Placental pericyte (primary cell): ENCODE measurements at places on chromosomes 6 and 20. TPM values are rescaled to one million over a fixed set of nuclear protein-coding genes. Genes with fewer than 3 reads are reported as not detected.

NXT1 gene
- total RNA-seq: 17.5 and 32.6 TPM in 2 replicates

PACRG gene
- not detected in 2 replicates for total RNA-seq

SUMO4 gene
- 1.5 and 2.3 TPM in 2 replicates for total RNA-seq

ENPP5 gene
- 0.14 TPM in 1 of 2 replicates, not detected in the other for total RNA-seq

GMPR gene
- 6.6 and 37.9 TPM in 2 replicates for total RNA-seq

C6orf58 gene
- total RNA-seq: not detected in 2 replicates

MAN1A1 gene
- 55.0 and 131 TPM in 2 replicates for total RNA-seq

MAS1 gene
- total RNA-seq: not detected in 2 replicates

CRISP2 gene
- not detected in 2 replicates for total RNA-seq

UBE2C gene
- 1.8 and 71.3 TPM in 2 replicates for total RNA-seq

DLK2 gene
- total RNA-seq: 0.44 and 0.57 TPM in 2 replicates

OPRM1 gene
- total RNA-seq: not detected in 2 replicates

DEFB132 gene
- not detected in 2 replicates for total RNA-seq

SLC52A3 gene
- not detected in 2 replicates for total RNA-seq

CPXM1 gene
- total RNA-seq: 0.72 and 1.5 TPM in 2 replicates

IPCEF1 gene
- total RNA-seq: under 0.01 TPM in 1 of 2 replicates, not detected in the other

PI3 gene
- total RNA-seq: 0.44 TPM in 1 of 2 replicates, not detected in the other

C6orf52 gene
- total RNA-seq: not detected in 2 replicates

LST1 gene
- total RNA-seq: not detected in 2 replicates

TCF21 gene
- total RNA-seq: 1.7 and 10.3 TPM in 2 replicates

CTCFL gene
- total RNA-seq: under 0.01 TPM in 1 of 2 replicates, not detected in the other

NHLRC1 gene
- total RNA-seq: 2.0 and 2.4 TPM in 2 replicates

MRPL14 gene
- 24.3 and 42.5 TPM in 2 replicates for total RNA-seq

BMP7 gene
- not detected in 2 replicates for total RNA-seq

MYLK2 gene
- 0.57 TPM in 1 of 2 replicates, not detected in the other for total RNA-seq

RNF39 gene
- total RNA-seq: not detected in 2 replicates

TGM3 gene
- not detected in 2 replicates for total RNA-seq

SALL4 gene
- 0.29 and 0.88 TPM in 2 replicates for total RNA-seq

ASF1A gene
- total RNA-seq: 7.7 and 21.9 TPM in 2 replicates

CST9 gene
- not detected in 2 replicates for total RNA-seq

ADTRP gene
- 2.4 and 2.8 TPM in 2 replicates for total RNA-seq

TNXB gene
- total RNA-seq: 3.0 and 81.8 TPM in 2 replicates

SAMD3 gene
- 9.6 and 21.0 TPM in 2 replicates for total RNA-seq

CASS4 gene
- total RNA-seq: under 0.01 and 8.9 TPM in 2 replicates

AGPAT4 gene
- 10.7 and 13.5 TPM in 2 replicates for total RNA-seq

ADAM33 gene
- 11.4 and 19.5 TPM in 2 replicates for total RNA-seq

SMLR1 gene
- not detected in 2 replicates for total RNA-seq

LPA gene
- total RNA-seq: not detected in 2 replicates

NRN1 gene
- 0.43 TPM in 1 of 2 replicates, not detected in the other for total RNA-seq

KHDC1L gene
- total RNA-seq: 0.44 TPM in 1 of 2 replicates, not detected in the other

ACTL10 gene
- total RNA-seq: 1.1 and 1.6 TPM in 2 replicates

MYLK4 gene
- 0.43 and 0.44 TPM in 2 replicates for total RNA-seq

CEP250 gene
- total RNA-seq: 20.8 and 21.5 TPM in 2 replicates

PBOV1 gene
- not detected in 2 replicates for total RNA-seq

HFE gene
- 7.7 and 16.9 TPM in 2 replicates for total RNA-seq

ANGPT4 gene
- total RNA-seq: not detected in 2 replicates

SIRPA gene
- 14.9 and 51.4 TPM in 2 replicates for total RNA-seq

HLA-DOB gene
- 0.14 TPM in 1 of 2 replicates, not detected in the other for total RNA-seq

STX11 gene
- total RNA-seq: 1.0 and 2.6 TPM in 2 replicates

MCUR1 gene
- 13.3 and 13.5 TPM in 2 replicates for total RNA-seq
